ENCODE measurements at places on chromosomes 6 and 20.
A peak's percentile ranks its signal among the peaks of the same experiment; 100 is the strongest.

- no peak for DNase-seq
Observed at GRCh38 chr6:158669145-158670035, 19.5 kb downstream of the SYTL3 start.

- DNase-seq, result peak; percentile 39
Observed at GRCh38 chr20:51800872-51801121, 1.5 kb downstream of the SALL4 start.

DNA sequence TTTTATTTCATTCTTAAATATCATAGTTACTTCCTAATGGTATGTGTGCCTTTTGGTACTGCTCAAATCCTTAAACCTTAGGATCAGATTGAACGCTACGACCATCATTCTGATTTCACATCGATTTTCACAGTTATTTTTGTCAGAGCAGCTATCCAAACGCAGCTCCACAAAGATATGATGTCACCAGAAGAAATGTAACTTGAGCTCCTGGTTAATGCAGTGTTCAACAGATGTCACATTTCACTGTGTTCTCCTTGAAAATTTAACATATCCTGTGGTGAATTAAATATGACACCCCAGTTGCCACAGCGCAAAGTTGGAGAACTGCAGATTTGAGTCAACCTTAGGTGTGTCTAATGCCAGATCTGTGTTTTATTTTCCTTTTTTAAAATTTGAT, 81.4 kb downstream of the CTNNBL1 start:
- no peak for DNase-seq

DNA sequence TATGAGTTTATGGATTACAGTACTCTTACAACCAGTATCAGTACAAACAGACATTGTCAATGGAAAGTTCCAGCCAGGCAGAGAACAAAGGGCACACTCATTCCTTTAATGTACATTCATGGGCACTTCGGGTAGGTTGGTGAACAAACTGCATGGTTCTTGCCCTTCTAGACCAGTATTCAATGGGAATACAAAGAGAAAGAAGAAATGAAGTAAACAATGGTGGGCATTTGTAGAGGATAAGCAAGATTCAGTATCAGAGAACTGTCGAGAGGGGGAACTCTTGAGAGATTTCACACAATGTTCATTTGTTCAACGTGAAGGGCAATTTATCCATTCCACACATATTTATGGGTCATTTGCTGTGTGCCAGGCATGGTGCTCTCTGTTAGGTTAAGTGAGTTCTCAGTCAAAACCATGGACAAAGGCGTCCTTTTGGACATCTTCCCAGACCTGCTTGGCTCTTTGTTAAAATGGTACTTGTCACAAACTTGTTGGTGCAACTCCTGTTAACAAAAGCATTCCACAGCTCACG, 714.8 kb downstream of the DHX35 start:
- peak; percentile 22 for DNase-seq

GRCh38 chr20:24364482-24364881, 104.9 kb upstream of the SYNDIG1 start:
- DNase-seq, result no peak

GRCh38 chr6:35737413-35738211, 780 bp downstream of the ARMC12 start:
- DNase-seq, result peak; percentile 79

GRCh38 chr20:64063389-64064144, 569 bp downstream of the TCEA2 start:
- DNase-seq, result no peak

- no peak for DNase-seq
Observed at GRCh38 chr6:167442796-167443680, 118.2 kb downstream of the TTLL2 start.

DNA sequence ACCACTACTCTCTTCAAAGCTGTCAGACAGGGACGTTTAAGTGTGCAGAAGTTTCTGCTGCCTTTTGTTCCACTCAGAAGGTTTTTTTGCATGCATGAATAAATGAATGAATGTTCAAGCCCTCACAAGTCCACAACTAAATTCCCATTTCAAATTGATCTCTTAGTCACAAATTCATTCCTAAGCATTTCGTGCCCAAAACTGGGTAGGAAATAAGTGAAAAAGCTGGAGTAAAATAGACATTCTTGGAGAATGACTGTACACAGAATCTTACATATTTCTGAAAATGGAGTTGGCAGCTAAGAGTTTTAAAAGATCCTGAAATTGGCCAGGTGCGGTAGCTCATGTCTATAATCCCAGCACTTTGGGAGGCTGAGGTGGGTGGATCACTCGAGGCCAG, 117.6 kb downstream of the PERP start:
- DNase-seq, result no peak

DNA sequence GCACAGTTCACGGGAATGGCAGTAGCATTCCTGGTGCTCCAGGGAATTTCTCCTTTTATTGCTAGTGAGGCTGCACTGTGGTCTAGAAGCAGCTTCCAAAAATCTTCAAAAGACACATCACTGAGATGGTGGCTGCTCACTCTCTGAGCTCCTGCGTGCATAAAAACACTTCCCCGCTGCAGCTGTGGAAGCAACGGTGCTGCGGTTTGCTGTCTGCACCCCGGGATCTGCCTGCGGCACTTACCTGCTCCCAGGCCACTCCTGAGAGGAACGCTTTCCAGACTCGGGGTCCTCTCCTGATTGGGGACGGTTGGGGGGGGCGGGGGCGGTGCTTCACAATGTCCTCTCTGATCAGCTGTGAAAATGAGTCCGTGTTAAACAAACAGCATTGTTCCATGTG, 77.9 kb downstream of the TMEM242 start:
- no peak for DNase-seq

- DNase-seq, result no peak
Observed at GRCh38 chr6:41353333-41353732, 17.9 kb downstream of the NCR2 start.

DNA sequence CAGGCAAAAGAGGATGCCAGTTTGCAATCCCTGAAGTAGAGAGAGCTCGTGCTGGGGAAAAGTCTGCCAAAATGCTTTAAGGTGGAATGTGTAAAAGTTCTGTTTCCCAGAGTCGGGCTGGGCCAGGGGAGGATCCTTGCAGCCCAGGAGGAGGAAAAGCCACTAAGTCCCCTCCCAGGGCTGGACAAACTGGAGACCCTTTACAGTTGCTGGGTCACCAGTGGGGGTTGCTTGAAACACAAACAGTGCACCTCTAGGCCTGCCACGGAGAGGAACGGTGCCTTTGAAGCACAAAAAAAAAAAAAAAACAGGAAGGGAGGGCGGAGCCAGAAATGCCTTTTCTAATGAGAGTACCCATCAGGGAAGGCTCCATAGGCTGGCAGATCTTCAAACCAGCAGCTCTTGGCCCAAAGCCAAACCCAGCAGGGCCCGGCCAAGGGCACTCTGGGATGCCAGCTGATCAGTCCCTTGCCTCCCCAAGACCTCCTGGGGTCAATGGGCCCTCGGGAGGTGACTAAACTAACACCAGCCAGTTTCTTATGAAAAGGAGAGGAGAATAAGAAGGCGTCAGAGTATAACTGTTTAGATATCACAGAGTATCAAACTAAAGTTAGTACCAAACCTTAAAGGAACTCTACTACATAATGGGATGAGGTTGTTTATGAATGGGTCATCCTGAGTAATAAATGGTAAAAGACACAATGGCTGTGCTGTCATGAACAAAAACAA, 23.7 kb downstream of the HLA-A start:
- DNase-seq, result no peak

- no peak for DNase-seq
Observed at GRCh38 chr6:124494956-124495664, 467.1 kb upstream of the RNF217 start.

DNA sequence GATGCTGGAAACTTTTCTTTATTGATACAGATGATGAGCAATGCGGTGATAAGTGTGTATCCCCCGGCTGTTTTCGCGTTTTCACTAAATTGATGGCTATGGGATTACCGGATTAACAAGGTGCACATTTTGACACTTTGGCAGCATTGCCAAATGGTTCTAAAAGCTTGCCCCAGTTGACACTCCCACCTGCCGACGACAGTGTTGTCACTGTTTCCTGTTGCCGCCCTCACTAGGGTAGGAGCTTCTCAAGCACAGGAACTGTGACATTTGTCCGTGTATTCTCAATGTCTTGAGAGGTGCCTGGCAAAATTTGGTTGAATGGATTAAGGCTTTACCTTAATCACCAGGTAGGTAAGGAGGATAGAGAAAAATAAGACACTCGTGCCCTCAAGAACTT, 9.8 kb upstream of the MAPK13 start:
- DNase-seq, result no peak

GRCh38 chr20:12555369-12555768, 453.4 kb upstream of the SPTLC3 start:
- DNase-seq, result no peak

DNA sequence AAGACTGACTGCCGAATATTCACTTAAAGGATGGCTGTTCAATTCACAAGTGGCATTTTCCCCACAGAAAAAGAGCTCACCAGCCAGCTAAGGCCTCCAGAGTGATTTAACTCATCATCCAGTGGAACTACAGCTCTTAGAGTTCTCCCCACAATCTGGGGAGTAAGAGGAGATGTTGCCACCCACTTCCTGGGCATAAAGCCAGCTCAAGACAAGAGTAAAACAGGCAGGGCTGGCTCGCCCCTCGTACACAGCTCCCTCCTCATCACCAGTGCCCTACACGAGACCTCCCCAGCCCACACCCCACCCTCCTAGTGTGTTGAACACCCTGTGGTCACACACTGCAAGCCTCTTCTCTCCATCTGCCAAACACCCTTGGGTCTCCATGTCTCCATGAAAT, 47.2 kb upstream of the IPCEF1 start:
- DNase-seq, result no peak

DNA sequence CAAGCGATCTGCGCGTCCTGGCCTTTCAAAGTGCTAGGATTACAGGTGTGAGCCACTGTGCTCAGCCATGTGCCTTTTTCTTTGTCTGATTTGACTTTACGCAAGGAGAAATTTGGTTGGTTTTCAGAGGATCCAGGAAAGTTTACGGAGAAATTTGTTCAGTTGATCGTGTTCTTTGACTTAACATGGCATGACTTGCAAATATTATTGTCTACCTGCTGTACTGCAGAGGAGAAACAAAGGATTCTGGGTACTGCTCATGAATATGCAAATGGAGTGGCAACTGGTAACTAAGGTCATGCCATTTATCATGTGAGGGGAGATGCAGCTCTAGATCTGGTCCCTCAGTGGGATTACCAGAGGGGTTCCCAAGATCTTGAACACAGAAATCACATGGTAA, 68.8 kb upstream of the CHD6 start:
- DNase-seq, result no peak

DNA sequence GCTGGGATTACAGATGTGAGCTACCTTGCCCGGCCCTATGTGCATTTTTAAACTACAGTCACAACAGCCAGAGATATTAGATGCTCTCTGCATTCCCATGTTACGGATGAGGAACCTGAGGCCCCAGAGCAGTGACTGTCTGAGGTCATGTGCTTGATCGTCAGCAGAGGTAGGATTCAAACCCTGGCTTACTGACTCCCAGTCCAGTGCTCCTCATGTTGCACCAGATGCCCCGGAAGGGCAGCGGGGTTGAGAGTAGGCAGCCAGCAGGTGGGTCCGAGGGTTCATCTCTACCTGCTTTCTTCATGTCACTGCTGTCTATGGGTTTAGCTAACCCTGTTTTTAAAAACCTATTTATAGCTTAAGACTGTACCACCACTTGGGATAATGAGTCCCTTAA, 9.3 kb upstream of the ZNF335 start:
- no peak for DNase-seq

DNA sequence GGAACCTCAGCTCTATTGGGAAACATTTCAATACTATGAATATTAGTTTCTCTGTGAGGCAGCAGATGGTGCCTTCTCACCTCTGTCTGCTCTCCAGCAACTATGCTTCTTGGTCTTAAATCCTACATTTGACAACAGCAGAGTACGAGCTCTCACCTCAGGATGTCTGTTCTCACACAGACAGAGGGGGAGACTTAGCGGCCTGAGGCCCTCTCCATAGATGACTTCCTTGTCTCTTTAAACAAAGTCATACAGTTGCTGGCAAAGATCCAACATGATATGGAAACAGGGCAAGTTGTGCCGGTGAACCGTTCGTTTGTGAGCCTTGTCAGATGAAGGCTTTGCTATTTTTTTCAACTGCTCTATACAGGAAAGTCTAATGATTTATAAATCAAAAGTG, 43.7 kb upstream of the GABRR1 start:
- no peak for DNase-seq

GRCh38 chr6:71533939-71534379, 245.3 kb downstream of the OGFRL1 start:
- DNase-seq, result peak; percentile 37

DNA sequence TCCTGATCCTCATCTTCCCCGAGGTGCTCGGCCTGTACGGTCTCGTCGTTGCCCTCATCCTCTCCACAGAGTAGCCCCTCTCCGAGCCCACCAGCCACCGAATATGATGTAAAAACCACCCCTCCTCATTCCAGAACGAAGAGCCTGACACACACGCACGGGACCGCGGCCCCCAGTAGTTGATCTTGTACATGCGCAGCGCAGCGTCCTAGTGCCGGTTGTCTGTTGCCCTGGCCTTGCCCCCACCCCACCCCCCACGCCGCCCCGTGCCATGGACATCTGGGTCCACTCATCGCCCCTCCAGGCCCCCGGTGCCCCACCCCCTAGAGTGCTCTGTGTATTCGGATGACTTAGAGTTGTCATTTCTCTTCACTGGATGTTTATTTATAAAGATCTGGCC, 5.2 kb upstream of the PRPH2 start:
- no peak for DNase-seq

GRCh38 chr6:41850861-41851260, 44.3 kb downstream of the USP49 start:
- DNase-seq, result no peak

DNA sequence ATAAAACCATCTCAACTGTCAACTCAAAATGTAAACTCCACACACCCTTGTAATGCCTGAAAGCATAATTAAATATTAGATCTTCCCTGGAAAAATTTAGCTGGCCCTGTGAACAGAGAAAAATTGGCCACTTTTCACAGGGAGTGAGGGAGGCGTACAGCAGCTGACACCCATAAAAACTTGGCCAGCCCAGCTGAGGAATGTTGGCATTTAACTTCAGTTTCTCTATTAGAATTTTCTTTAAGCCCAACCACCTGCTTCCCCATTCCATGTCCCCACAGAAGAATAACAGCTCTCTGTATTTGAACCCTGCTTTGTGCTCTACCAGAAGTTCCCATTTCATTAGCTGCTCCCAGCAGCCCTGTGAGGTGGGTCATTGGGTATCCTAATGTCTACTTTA, 41.0 kb downstream of the PKHD1 start:
- DNase-seq, result no peak

DNA sequence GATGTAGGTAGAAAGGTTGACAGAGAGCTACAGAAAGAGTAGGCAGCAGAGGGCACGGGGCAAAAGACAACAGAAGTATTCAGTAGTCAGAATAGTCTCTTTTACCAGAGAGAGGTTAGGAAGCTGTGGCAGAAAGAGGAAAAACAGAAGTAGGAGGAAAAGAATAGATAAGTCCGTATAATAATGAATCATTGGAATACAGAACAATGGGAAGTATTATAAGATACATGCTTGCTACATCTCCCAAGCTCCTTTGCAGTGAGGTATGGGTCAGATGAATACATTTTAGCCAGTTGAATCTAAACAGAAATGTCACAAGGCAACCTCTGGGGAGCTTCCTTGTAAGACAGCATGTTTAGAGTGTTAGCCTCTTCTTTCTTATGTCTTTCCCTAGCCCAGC, 570.5 kb upstream of the CITED2 start:
- DNase-seq, result no peak
